ENCODE measurements at places on chromosomes 2 and 18. TPM values are rescaled to one million over a fixed set of nuclear protein-coding genes. Genes with fewer than 3 reads are reported as not detected.

PDE11A gene
- total RNA-seq: 2.2 TPM

TDRD15 gene
- total RNA-seq: 0.10 TPM

GRCh38 chr2:174662859-174663258, 65.3 kb upstream of the WIPF1 start:
- DNase-seq: no peak

- DNase-seq: no peak
Measured at GRCh38 chr2:71156573-71156972, 26.1 kb downstream of the MPHOSPH10 start.

- DNase-seq: no peak
Measured at GRCh38 chr2:467543-467891, 179.6 kb upstream of the ALKAL2 start.

- no peak for DNase-seq
Measured at GRCh38 chr2:107927034-107927534, 59.2 kb upstream of the SLC5A7 start.

DNA sequence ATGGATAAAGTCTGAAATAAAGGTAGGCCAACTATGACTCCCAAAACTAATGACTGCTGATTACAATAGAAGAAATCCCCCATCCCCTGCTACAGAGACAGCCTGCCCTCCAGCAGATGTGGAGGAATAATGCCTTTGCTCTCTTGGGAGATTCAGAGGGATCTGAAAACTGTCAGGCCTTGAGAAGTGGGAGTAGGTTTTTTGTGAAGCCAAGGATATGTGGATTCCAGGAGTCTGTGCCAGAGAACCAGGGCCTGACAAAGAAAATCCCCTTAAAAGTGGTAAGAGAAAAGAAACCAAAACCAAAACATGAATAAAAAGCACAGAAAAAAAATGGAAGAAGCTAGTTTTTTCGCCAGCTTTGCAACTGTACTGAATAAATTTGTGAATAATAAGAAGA, 397.6 kb downstream of the ZNF521 start:
- no peak for DNase-seq

DNA sequence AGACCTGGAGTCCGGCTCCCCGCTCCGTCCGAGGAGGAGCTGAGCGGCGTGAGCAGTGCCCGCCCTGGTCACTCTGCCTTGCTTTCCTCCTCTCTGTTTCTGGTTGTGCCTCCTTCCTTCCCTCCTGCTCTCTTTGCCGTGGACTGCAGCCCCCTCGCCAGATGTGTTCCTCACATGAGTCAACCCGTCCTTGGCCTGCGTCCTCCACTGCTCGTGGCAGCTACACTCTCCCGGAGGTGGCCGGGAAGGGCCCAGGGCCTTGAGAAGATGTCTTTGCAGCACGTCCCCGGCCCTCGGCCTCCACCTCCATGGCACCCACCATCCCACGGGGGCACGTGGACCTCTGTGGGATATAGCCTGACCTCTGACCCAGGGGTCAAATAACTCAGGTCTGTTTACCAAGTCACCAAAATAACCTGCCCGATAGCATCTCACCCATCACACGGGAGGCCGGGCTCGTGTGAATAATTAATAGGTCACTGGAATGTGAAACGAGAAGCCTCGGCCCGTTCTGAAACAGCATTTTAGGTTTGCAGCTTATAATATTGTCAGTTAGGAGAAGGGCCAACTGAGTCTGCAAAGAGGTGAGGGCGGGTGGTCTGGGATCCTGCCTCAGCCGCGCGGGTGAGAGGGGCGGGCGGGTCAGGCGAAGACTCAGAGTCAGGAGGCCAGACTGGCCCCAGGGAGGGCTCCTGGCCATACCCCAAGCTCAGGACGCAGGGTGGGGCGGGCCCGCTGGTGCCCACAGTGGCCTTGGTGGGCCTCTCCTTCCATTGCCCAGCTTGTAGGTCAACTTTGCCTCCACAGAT, 42.6 kb downstream of the NFATC1 start:
- DNase-seq: no peak

CRYBA2 gene
- not detected for total RNA-seq

LOXHD1 gene
- total RNA-seq: 0.29 TPM

TTC32 gene
- 19.3 TPM for total RNA-seq

DNA sequence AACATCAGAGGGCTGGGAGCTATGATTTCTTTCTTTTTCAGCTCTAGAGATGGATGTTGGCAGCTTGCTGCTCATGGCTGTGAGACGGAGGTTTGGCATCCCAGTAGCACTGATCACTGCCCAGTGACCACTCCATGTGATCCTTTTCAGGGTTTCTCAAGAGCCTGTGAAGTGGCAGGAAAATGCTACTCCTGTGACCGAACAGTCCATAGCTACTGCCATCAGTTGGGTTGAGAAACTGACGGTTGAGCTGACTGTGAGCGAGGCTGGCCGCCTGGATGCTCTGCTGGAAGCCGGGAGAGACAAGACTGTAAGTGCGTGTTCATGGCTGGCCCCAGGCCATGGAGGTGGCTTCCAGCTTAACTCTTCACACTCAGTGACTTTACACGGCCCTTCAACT, 34.2 kb downstream of the VWA3B start:
- no peak for DNase-seq

- peak; percentile 51 for DNase-seq
Measured at GRCh38 chr18:34322365-34323289, 97.9 kb upstream of the NOL4 start.

DNA sequence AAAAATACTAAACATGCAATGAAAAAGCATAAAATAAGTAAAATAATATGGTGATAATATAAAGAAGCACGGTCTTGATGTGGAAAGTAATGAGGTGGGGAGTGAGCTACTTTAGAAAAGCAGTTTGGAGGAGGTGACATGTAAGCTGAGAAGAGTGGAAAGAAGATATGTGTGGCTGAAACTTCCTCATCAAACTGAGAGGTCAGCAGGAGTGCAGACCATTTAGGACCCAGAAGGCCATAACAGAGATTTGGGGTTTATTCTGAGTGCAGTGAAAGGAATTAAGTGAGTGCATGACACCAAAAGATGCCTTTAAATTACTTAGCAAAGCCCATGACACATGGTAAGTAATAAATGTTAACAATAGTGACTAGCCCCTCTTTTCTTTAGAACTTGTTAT, 24.4 kb upstream of the TMEM182 start:
- no peak for DNase-seq

- no peak for DNase-seq
Measured at GRCh38 chr2:217973008-217973787, 29.6 kb downstream of the TNS1 start.

MROH2A gene
- 9.3 TPM for total RNA-seq

DNA sequence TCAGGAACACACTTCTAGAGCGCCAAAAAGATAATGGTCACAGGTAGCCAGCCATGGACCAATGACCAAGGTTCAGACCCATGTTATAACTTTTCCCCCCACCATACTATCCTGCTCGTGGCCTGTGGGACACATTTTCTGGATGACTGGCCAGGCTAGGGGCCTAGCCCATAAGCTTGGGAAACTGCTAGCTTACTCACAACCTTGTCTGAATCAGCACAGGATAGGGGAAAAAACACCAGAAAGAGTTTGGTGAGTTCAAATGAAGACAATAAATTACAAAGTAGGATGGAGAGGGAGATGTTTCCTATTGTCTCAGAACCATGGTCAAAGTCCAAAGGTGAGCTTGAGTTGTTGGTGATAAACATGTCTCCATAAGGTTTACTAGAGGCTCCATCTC, 156.3 kb upstream of the CCDC68 start:
- no peak for DNase-seq

DNA sequence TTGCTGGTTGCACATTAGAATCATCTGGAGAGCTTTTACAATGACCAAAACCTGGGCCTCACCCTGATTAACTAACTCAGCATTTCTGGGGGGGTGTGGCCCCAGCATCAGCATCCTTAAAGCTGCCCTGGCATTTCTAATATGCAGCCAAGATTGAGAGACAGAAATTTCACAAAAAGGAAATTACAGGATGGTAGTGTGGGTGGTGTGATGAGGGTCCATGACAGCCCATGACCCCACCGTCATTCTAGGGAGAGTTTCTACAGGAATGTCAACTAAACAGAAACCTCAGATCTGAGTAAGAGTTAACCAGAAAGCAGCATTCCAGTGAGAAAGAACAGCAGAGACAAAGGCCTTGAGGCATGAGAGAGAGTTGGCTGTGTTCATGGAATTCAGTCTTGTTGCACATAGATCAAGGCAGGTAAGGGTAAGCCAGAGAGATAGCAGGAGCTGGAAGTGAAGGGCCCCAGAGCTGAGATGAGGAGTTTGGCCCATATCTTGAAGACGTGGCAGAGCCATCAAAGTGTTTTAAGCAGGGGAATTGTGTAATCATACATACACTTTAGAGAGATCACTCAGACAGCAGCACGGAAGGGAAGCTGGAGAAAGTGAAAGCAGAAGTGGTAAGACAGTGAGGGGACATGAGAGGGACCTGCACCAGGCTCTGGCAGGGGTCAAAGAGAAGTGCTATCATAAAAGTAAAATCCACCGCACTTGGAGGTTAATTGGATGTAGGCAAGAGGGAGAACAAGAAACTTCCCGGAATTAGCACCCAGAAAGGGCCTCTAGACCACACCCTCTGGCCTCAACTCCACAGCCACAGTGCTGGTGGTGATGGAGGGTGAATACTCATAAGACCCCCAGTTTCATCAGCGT, 7.8 kb upstream of the TRABD2A start:
- no peak for DNase-seq

- DNase-seq: no peak
Measured at GRCh38 chr2:8149985-8150539, 531.8 kb upstream of the ID2 start.

POTEJ gene
- not detected for total RNA-seq

DNA sequence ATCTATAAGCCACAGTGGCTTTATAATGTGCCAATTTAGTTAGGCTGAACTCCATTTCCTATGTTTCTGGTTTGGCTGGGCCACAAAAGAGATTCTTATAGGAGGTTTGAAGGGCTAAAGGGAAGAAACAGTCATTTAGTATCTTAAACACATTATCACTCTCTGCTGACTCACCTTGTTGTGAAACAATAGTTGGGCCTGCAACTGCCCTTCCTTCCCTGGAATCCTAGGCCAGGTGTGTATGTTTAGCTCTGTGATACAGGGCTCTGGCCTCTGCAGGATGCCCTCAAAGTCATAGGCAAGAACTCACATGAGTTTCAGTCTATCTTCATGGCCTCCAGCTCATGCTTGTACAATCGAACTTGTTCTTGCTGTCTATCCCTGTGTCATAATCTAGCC, 400.0 kb upstream of the CELF4 start:
- no peak for DNase-seq

ABHD1 gene
- 0.78 TPM for total RNA-seq

CHMP3 gene
- 157 TPM for total RNA-seq

DNA sequence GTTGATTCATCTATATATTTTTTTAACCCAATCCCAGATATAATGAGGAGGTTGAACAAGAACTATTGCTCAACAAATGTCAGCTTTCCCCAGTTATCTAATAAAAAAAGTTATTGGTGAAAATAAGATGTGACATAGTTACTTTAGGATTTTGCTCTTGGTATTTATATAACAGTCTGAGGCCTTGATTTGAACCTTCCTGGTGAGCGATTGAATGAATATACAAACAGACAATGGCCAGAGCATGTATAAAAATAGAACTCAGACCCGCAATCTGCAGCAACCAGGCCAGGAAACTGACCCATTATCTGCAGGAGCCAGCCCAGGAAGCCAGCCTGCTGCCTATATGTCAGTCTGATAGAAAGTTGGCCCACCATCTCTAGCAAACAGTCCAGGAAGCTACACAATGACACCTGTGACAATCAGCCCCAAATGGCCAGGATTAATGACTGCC, 81.6 kb downstream of the HS6ST1 start:
- DNase-seq: no peak

- DNase-seq: no peak
Measured at GRCh38 chr18:36333414-36333813, 35.9 kb downstream of the FHOD3 start.

GRP gene
- not detected for total RNA-seq

HAUS1 gene
- total RNA-seq: 13.2 TPM

MLPH gene
- total RNA-seq: 236 TPM

GRCh38 chr2:80242355-80242910, 62.1 kb downstream of the LRRTM1 start:
- DNase-seq: no peak

GRCh38 chr2:37880551-37880950, 44.5 kb upstream of the RMDN2 start:
- DNase-seq: no peak

GRCh38 chr2:117551858-117552257, 262.6 kb upstream of the DDX18 start:
- no peak for DNase-seq

GRCh38 chr2:215455958-215456357, 20.1 kb upstream of the FN1 start:
- DNase-seq: no peak

GRCh38 chr2:195795879-195796278, 138.9 kb downstream of the SLC39A10 start:
- DNase-seq: no peak

DNA sequence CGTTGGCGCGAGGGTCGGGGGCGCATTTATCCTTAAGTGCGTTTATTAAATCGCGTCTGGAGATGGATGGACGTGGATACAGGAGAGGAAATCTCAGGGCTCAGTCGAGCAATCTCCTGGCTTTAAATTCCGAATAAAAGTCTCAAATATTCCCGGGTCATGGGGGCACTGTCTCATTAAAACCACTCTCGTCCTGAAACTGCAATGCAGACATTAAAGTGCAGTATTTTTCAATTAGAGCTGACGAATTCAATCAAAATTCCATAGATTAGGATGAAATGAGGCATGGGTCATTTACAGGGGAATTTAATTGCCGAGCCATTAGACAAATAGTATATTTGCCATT, 10.7 kb upstream of the GBX2 start:
- DNase-seq: no peak

DNA sequence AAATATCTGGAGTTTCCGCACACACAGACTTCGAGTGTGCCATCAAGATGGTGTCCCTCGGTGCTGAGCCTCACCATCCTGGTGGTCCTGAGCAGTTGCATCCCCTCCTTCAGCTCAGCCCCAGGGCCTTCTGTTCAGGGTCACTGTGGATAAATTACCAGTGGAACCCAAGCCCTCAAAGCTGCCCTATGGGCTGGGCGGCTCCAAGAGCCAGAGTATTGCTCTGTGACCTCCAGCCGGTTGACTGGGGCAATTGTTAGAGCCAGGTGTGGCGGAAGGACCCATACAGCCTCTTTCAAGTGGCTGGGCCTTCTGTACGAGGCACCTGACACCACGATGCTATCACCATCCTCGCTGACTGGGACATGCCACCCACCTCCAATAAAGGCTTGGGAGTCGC, 215.5 kb downstream of the GBX2 start:
- no peak for DNase-seq

ABCB11 gene
- total RNA-seq: 0.18 TPM

- DNase-seq: no peak
Measured at GRCh38 chr2:190350371-190350770, 7.0 kb downstream of the INPP1 start.

GRCh38 chr2:39786761-39787522, 7.9 kb upstream of the THUMPD2 start:
- no peak for DNase-seq

All from ureter (tissue), 1 donor.